ENCODE measurements at places on chromosomes 7 and 10.
A peak's percentile ranks its signal among the peaks of the same experiment; 100 is the strongest.

GRCh38 chr10:69363666-69364065 is 53.1 kb downstream of the TACR2 start:
- no peak for DNase-seq

DNA sequence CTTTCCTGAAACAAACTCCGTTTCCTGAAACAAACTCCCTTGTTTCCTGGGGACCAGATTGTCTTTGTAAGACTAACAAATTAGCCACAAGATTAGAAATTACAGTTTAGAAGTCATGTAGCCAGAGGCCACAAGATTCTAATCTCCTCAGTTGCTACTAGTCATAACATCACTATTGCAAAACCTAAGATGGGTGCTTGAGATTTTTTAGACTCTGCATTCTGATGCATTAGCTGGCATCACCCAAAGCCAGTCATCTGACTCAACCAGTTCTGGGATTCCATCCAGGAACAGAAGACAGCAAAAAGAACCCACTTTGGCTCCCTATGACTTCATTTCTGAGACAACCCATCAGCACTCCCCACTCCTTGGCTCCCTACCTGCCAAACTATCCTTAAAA is 367.9 kb upstream of the MBL2 start:
- no peak for DNase-seq

DNA sequence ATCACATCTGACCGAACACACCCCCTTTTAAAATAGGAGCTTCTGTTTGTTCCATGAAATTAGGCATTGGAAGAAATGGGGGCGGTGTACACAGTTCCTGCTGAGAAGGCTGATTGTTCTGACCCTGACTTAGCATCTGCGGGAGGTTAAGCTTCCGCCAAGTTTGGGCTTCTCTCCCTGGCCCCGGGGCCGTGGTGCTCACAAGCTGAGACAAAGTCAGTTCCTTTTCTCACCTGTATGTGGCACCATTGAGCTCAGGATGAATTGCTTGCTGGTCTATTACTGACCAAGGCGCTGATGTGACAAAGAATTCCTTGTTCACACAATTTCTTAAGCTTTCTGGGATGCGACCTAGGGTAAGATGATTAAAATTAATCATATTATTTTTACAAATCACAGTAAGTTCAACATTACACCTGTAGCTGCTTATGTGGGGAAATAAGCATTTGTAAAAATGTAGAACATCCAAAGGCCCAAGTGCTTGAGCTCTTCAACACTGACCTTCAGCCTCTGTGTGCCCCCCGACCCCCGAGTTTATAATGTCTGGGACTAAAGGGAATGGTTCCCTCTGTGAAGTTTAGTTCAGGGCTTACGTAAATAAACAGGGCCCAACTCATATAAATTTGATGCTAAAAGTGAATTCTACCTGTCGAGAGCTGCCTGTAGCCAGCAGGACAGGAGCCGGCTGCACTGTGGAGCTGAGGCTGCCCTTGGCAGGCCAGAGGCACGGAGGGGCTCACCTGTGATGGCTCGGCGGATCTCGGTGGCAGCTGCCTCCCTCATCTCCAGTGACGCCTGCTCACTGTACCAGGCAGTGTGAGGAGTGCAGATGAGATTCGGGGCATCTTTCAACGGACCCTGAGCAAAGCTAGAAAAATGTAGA is 50.8 kb downstream of the ZRANB1 start:
- DNase-seq: peak; percentile 42

DNA sequence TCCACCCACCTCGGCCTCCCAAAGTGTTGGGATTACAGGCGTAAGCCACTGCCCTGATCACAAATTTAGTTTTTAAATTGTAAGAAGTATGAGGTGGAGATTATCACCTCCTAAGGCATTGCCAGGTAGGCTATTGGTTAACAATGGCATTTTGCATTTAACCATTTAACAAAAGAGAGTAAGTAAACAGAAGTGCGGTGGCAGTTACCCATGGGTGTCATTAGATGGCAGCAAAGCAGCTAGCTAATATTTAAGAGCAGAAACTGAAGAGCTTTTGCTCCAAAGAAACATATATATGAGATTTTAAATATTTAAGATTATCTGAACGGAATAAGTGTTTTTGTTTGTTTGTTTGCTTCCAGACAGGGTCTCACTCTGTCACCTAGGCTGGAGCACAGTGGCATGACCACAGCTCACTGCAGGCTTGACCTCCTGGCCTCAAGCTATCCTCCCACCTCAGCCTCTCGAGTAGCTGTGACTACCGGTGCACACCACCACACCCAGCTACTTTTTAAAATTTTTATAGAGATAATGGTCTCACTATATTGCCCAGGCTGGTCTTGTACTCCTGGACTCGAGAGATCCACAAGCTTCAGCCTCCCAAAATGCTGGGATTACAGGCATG is 325.5 kb upstream of the C7orf33 start:
- peak; percentile 61 for DNase-seq

DNA sequence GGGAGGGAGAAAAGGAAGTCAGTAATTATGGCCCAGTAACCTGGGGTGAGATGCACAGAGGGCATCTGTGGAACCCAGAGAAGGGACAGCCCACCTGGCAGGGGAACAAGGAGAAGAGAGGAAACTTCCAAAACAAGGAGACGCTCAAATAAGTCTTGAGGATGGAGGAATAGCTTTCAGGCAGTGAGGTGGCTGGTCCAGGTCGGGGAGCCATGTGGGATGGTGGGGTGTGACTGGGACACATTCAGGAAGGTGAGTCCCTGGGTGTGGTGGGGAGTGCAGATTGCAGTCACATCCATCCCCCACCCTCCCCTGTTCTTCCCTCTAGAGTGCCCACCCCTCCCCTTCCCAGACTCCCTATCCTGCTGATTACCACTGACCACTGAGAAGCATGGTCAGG is 175.4 kb downstream of the GRID1 start:
- no peak for DNase-seq

DNA sequence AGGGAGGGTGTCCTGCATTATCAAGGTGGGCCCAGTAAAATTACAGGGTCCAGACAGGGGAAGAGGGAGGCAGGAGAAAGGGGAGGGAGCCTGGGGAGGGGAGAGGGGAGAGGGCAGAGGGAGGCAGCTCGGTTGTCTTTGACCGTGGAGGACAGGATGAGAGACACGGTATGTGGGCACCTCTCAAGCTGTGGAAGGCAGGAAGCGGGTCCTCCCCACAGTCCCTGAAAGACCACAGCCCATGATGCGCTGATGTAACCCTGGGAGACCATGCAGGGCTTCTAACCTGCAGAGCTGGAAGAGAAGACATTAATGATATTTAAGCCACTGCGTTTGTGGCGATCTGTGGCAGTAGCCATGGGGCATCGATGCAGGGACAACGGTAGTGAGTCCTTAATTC is 27.2 kb upstream of the MNX1 start:
- DNase-seq: no peak

DNA sequence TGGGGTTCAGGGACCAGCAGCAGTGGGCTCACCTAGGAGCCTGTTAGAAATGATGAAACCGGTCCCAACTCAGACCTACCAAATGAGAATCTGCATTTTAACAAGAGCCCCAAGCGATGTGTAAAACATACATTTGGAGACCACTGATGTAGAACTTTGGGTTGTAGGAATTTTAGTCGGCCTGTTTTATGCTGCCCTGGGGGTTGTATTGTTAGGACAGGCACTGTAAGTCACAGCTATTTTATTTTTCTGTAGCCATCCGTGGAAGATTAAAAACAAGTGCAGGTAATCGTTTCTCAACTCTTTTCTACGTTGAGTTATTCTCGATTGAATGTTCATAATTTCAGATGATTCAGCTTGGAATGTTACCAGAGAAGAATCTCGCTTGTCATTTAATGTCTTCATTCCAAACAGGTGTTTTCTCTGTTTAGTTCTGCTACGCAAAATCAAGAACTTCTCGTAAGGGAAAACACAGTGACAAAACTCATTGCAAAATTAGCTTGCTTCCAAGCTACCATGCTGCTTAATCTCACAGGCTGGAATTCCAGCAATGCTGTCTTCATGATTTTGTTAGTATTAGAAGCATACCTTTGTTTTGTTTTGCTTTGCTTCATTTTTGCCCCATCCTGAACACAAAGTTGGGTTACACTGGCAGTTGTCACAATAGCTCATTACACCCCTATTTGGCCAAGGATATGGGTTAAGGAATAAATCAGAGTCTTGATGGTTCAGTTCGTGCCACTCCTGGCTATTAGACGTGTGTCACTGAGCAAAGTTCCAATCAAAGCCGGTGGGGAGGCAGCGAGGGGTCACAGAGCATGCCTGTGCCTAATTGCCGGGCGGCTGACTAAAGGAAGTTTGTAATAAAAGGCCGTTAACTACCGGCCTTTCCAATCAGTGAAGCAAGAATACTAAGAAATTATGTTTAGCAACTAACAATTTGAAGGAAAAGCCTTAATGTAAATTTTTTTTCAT is 676.9 kb downstream of the GATA3 start:
- no peak for DNase-seq

GRCh38 chr7:8481752-8482446 is 48.5 kb downstream of the NXPH1 start:
- DNase-seq: no peak

GRCh38 chr10:13496931-13497330 is 31.9 kb downstream of the BEND7 start:
- DNase-seq: no peak

DNA sequence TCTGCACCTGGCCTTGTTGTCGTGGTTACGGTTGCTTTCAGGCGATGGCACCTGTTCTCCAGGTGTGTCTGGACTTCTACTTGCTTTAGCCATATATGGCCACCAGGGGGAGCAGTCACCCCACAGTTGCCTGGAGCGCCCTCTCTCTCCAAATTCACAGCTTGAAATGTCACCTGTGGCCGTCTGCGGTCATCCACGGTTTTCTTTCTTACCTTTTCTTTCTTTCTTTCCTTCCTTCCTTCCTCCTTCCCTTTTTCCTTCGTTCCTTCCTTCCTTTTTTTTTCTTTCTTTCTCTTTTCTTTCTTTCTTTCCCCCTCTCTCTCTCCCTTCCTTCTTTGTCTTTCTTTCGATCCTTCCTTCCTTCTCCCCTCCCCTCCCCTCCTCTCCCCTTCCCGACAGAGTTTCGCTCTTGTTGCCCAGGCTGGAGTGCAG is 150.5 kb upstream of the VKORC1L1 start:
- DNase-seq: peak; percentile 62

DNA sequence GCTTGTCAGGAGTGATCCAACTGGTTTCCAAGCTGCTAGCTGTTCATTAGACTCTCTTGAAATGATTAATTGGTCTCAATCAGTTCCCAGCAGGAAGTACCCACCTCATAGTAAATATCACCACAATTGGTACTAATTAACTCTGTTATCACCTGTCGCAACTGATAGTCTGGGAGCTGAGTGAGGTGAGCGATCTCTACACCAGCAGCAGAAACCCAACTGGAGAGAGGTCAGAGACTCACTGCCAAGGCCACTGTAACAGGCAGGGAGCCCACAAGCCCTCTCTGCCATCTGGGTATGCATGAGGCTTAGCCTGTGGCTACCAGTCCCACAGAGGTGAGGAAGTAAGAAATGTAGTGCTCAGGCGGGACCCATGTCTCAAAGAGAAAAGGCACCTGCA is 245.5 kb downstream of the DYNC1I1 start:
- no peak for DNase-seq

- DNase-seq: no peak
These were observed 44.3 kb downstream of the CCDC71L start for GRCh38 chr7:106616708-106617051.

- DNase-seq: no peak
These were observed 56.9 kb upstream of the WNT16 start for GRCh38 chr7:121271916-121272315.

DNA sequence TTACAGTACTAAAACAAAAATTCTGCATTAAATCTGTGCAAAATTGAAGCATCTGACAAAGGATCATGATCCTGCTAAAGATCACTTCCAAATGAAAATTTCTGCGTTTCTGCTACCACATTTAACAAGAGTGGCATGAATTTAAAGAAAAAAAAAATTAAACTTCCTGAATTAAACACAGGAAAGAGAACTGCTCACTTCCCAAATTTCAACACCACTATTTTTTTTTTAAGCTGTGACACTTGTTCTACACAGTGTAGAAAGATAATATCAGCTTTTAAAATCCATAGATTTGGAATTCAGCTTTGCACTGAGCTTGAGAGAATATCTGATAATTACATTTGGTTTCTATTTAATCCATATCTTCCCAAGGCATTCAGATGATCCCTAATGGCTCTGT is 73.6 kb downstream of the EPC1 start:
- DNase-seq: no peak

DNA sequence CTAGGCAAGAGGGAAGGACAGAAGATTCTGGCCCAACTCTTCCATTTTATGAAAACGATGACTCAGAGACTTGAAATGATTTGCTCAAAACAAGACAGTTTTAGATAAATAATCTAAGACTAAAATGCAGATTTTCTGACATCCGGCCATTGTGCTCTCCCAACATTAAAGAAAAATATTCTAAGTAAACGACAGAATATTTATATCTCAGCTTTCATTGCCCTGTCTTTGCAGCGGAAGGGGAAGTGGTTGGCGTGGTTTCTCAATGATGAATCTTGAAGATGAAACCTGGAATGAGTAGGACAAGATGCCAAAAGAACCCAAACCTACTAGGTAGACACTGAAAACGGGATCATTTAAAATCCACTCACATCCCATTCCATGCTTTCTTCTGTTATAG is 28.9 kb upstream of the NPY start:
- no peak for DNase-seq

DNA sequence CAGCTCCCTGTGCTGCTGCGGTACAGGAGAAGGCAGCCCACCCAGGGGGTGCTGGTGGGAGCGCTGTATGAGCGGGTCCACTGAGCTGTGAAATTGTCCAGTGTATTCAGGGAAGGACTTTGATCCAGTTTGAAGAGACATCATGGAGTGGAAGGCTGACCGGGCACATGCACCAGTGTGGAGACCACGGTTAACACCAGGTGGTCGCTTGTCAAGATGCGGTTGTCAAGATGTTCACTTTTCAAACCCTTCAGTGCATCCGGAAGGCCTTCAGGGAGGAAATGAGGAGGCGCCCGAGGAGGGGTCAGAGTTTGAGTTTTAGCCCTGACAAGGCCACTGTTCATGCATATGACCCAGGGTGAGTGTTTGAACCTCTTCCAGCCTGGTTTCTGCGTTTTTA is 6.1 kb downstream of the DOCK1 start:
- DNase-seq: no peak

DNA sequence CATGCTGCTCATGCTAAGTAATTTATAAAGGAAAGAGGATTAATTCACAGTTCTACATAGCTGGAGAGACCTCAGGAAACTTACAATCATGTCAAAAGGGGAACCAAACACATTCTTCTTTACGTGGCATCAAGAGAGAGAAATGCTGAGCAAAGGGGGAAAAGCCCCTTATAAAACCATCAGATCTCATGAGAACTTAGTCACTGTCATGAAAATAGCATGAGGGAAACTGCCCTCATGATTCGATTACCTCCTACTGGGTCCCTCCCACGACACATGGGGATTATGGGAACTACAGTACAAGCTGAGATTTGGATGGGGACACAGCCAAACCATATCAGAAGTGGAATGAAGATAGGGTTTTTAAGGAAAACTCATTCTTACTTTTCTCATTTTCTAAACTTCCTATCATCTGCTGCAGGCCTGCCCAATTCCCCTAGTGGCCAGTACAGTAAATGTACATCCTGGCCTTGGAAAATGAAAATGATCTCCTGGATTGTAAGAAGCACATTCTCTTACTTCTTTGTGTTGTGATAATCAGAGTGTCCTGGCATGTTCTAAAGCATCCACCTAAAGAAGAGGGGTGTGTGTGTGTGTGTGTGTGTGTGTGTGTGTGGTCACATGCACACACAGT is 421.5 kb downstream of the LRMDA start:
- no peak for DNase-seq

GRCh38 chr10:79316671-79317431 is 30.4 kb upstream of the PPIF start:
- peak; percentile 71 for DNase-seq

GRCh38 chr10:92740762-92741161 is 51.0 kb downstream of the HHEX start:
- DNase-seq: no peak

GRCh38 chr10:18164093-18164492 is 23.9 kb downstream of the CACNB2 start:
- DNase-seq: no peak

Data from GM13976 (cell line).